Hair follicular keratinocyte (primary cell): ENCODE measurements at places on chromosomes 7 and 10. TPM values are rescaled to one million over a fixed set of nuclear protein-coding genes. Genes with fewer than 3 reads are reported as not detected.

Gene RBP3
- not detected in 2 replicates for total RNA-seq

Gene AGMO
- total RNA-seq, result not detected in 2 replicates

Gene FOXI2
- not detected in 2 replicates for total RNA-seq

Gene CLCN1
- total RNA-seq, result 0.08 TPM in 1 of 2 replicates, not detected in the other

Gene SPDYE9
- not detected in 2 replicates for total RNA-seq

Gene OPN1SW
- total RNA-seq, result not detected in 2 replicates

Gene ZNF503
- total RNA-seq, result 15.7 and 17.6 TPM in 2 replicates

Gene ZNF727
- 0.23 TPM in 1 of 2 replicates, not detected in the other for total RNA-seq

Gene PNLIPRP2
- not detected in 2 replicates for total RNA-seq

Gene FAM25A
- total RNA-seq, result 2.5 and 3.3 TPM in 2 replicates
